ENCODE measurements at places on chromosomes 13 and 19. TPM values are rescaled to one million over a fixed set of nuclear protein-coding genes. Genes with fewer than 3 reads are reported as not detected.
A peak's percentile ranks its signal among the peaks of the same experiment; 100 is the strongest.

- peaks cover 4% of the 10 kb centered on the region for H3K4me1 ChIP-seq
- H3K27ac ChIP-seq, result peak overlapping the region; percentile 80
- no peaks in the 10 kb centered on the region for H3K27me3 ChIP-seq
- H3K36me3 ChIP-seq, result no peaks in the 10 kb centered on the region
- peak overlapping the region; percentile 69 for H3K4me3 ChIP-seq
These were observed 1.0 kb upstream of the SLC17A7 start for GRCh38 chr19:49442354-49442753.

GRCh38 chr19:40348961-40349507, 539 bp downstream of the PLD3 start:
- H3K4me3 ChIP-seq, result peak overlapping the region; percentile 80
- no peaks in the 10 kb centered on the region for H3K36me3 ChIP-seq
- peak overlapping the region; percentile 77 for H3K27ac ChIP-seq
- DNase-seq, result no peak
- no peaks in the 10 kb centered on the region for H3K27me3 ChIP-seq
- no peaks in the 10 kb centered on the region for H3K4me1 ChIP-seq

DNA sequence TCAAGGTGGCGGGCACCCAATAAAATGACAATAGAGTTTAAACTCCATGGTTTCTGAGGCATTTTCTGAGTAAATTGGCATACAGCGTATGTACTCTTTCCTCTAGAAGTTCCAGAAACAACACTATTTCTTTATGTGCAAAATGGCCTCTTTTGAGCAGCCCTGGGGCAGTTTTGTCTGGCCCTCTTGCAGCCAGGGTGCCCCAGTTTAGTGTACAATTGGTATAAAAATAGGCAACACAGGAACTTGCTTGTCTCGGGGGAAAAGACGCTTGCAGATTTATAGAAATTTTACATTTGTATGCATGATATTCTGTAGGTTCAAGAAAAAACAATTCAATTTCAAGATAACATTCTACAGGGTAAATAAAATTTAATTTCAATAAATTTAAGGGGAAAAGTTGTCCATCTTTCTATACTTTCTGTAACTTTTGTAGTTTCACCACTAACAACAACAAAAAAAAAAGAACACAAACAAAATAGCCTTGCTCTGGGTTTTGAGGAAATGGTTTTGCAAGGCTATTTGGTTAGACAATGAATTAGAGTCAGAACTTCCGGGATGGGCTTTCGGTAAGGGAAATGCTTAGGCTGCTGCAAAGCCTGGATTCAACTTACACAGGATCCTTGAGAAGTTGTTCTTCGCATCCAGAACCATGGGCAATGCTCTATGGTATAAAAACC, 45.3 kb downstream of the LRCH1 start:
- H3K36me3 ChIP-seq, result no peaks in the 10 kb centered on the region
- H3K27ac ChIP-seq, result peak overlapping the region; percentile 86
- no peak for DNase-seq

DNA sequence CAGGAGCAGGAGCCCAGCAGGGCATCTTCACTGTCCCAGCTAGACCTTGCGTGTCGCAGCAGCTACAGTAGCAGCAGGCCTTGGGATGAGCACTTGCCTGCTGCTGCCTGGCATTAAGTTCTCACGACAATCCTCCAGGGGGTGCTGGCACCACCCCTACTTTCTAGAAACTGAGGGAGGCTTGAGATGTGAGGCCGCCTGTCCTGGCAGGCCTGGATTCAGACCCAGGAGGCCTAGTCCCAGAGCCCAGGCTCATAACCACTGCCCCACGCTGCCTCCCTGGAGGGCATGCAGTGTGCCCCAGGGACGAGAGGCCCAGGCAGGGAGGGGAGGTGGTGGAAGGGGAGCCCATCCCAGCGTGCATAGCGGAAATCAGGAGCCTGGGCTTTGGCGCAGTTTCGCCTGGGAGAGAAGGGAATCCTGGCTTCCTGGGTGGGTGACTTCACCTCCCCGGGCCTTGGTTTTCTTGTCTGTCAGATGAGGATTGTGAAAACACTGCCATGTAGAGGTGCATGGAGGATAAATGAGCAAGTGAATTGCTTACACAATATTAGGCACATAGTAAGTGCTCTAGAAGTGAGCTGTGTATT, 26.1 kb downstream of the PPP5C start:
- peaks cover 28% of the 10 kb centered on the region for H3K4me1 ChIP-seq
- no peaks in the 10 kb centered on the region for H3K36me3 ChIP-seq
- DNase-seq, result peak; percentile 52
- peak overlapping the region; percentile 21 for H3K4me3 ChIP-seq
- H3K27me3 ChIP-seq, result no peaks in the 10 kb centered on the region
- peak overlapping the region; percentile 93 for H3K27ac ChIP-seq

DNA sequence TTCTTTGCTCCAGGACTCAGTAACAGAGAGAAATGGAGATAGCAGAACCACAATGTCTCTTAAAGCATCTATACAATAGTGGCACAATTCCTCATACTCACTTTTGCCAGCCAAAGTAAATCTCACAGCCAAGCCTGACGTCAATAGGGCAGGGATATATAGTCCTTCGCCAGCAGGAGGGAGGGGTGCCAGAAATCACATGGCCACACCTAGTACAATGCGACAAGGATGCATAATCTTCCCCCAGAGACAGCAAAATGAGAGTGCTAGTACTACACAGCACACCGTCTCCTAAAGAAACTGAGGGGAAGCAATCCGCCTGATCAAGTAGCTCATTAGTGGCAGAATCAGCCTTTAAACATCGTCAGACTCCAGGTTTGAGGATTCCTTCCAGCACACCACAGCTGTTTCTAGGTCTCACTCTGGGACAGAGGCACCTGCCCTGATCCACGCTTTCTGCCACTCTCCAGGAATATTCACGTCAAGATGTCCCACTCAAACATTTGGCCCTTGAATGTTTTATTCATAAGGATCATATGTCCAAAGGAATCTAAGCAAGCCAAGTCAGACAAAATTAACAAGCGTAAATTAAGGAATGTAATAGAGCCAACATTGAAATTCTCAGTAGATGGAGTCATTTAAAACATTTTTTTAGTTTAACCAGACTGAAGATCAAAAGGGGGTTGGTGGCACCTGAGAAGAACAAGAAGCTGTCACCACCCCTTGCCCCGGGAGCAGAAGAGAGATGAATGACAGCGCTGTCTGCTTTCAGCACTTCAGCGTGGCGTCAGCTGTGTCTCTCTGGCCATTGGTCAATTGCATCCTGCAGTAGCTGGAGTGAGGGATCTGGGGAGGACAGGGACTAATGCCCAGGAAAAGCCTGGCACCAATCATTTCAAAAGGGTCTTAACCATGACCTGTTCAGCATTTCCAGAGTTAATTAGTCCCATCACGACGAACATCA, 63.5 kb upstream of the SERP2 start:
- no peak overlapping the region for H3K4me3 ChIP-seq
- H3K4me1 ChIP-seq, result no peaks in the 10 kb centered on the region
- H3K27me3 ChIP-seq, result no peaks in the 10 kb centered on the region
- DNase-seq, result no peak

GRCh38 chr13:28505543-28506135, 10.7 kb upstream of the FLT1 start:
- no peaks in the 10 kb centered on the region for H3K4me1 ChIP-seq
- H3K36me3 ChIP-seq, result no peaks in the 10 kb centered on the region
- H3K27ac ChIP-seq, result no peak overlapping the region
- peaks cover 4% of the 10 kb centered on the region for H3K27me3 ChIP-seq

OR10H1 gene
- total RNA-seq, result not detected

GFY gene
- not detected for total RNA-seq
